ENCODE measurements at places on chromosomes 16 and 17. TPM values are rescaled to one million over a fixed set of nuclear protein-coding genes. Genes with fewer than 3 reads are reported as not detected.

Gene C16orf46
- 0.59 TPM for total RNA-seq

- no peak overlapping the region for H3K27ac ChIP-seq
- no peak overlapping the region for H3K4me3 ChIP-seq
- H3K36me3 ChIP-seq: peaks cover 5% of the 10 kb centered on the region
Observed at GRCh38 chr17:42537826-42538451, 1.9 kb downstream of the NAGLU start.

DNA sequence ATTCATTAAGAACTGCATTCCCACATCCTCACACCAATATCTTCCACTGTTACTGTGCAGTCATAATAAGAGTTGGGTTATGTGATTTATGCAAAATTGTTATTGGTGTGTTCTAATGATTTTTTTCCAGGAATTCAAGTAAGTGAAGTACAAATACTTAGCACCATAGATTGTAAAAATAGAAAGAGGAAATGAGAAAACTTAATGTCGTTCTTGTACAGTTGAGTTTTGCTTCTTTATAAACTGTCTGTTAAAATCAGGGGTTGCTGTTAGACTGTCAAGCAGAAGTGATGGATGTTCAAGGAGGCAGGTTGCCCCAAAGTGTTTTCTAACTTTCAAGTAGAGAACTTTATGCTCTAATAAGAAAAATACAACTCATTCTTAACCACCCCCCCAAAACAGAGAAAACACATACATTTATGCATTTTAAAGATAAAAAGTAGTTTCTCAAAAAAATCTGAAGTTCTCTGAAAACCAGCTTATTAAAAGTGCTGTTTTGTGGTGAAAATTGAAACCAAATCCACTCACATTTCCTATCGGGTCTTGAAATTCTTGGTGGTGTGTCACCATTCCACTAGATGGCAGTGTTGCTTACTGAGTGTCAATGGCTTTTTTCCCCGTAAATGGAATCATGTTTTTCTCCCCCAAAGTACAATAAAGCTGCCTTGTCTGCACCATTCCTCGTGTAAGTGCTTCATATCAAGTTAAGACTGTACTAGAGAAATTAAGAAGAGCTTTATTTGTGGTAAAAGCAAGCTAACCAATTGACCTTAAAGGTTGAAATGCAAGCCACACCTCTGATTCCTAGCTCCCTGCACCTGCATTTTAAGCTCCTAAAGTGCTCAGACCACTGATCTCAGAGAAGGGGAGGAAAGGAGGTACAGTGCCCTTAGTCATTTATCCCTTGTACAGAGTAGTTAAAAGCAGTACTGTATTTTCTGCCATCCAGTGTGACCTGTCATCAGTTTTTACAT is 4.7 kb upstream of the IGSF6 start:
- DNase-seq: peak; percentile 58
- no peak overlapping the region for H3K27ac ChIP-seq
- peaks cover 24% of the 10 kb centered on the region for H3K4me1 ChIP-seq
- H3K36me3 ChIP-seq: peaks cover 8% of the 10 kb centered on the region
- no peaks in the 10 kb centered on the region for H3K27me3 ChIP-seq

DNA sequence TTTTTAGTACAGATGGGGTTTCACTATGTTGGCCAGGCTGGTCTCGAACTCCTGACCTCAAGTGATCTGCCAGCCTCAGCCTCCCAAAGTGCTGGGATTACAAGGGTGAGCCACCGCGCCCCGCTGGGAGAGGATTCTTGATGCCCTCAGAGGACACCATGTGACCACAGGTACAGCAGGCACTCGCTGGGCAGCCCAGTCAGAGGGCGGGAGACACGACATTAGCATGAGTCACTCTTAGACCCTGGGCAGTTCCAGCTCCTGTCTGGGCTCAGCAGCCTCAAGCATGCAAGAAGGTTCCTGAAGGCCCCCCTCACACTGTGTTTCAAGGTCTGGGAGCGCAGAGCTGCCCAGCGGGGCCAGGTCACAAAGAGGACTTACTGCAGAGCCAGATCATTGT is 11.9 kb downstream of the STAC2 start:
- peaks cover 15% of the 10 kb centered on the region for H3K4me1 ChIP-seq
- no peak overlapping the region for H3K4me3 ChIP-seq
- H3K36me3 ChIP-seq: no peaks in the 10 kb centered on the region
- H3K27me3 ChIP-seq: peaks cover 4% of the 10 kb centered on the region

DNA sequence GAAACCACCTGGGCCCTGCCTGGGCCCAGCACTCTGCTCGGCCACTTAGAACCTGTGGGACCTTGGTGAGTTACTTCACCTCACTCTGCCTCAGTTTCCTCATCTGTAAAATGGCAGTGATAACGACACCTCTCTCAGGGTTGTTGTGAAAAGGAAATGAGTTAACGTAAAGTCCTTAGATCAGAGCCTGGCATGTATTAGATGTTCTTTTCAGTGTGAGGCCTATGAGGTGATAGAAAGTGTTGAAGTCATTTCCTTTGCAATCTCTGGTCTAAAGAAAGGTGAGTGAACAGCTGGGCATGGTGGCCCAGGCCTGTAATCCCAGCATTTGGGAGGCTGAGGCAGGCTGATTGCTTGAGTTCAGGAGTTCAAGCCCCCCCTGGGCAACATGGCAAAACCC is 51.7 kb upstream of the LGALS9 start:
- DNase-seq: no peak
- H3K4me1 ChIP-seq: no peaks in the 10 kb centered on the region
- H3K4me3 ChIP-seq: no peak overlapping the region
- no peaks in the 10 kb centered on the region for H3K36me3 ChIP-seq
- no peaks in the 10 kb centered on the region for H3K27me3 ChIP-seq

DNA sequence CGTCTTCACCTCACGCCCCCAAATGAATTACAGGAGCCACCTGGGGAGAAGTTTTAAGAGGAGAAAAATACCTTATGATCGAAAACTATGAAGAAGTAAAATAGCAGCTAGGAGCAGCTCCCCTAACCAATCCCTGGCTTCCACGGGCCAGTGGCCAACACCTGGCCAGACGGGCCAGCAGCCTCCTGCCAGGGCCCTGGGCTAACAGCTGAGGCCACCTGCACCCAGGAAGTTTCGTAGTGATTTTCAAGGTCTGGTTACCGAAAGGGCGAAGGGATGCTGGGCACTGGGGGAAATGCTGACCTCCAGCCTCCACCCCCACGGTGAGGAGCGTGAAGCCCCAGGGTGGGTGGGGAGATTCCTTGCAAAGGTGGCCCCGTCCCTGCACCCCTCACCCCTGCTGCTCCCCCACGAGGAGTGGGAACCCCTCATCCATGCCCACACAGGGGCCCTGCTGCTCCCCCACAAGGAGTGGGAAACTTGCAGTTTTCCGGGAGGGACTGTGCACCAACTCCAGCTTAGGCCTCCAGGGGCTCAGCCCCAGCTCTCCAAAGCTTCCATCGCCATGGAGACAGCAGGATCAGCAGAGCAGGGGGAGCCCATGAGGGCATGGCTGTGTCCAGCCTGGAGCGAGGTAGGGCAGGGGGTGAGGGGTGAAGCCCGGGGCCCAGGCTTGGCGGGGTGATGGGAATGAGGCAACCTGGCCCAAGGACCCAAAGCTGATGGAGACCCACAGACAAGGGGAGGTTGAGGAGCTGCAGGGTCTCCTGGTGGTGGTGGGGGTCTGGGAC is 31.9 kb upstream of the ACSF3 start:
- no peak overlapping the region for H3K27ac ChIP-seq
- H3K4me1 ChIP-seq: no peaks in the 10 kb centered on the region
- no peaks in the 10 kb centered on the region for H3K36me3 ChIP-seq
- H3K4me3 ChIP-seq: no peak overlapping the region
- no peak for DNase-seq

GRCh38 chr17:12282056-12282455 is 261.4 kb downstream of the MAP2K4 start:
- no peaks in the 10 kb centered on the region for H3K4me1 ChIP-seq
- H3K36me3 ChIP-seq: no peaks in the 10 kb centered on the region
- no peak overlapping the region for H3K4me3 ChIP-seq
- no peak overlapping the region for H3K27ac ChIP-seq
- no peaks in the 10 kb centered on the region for H3K27me3 ChIP-seq
- DNase-seq: no peak
